ENCODE measurements at places on chromosomes 7 and 10.

DNA sequence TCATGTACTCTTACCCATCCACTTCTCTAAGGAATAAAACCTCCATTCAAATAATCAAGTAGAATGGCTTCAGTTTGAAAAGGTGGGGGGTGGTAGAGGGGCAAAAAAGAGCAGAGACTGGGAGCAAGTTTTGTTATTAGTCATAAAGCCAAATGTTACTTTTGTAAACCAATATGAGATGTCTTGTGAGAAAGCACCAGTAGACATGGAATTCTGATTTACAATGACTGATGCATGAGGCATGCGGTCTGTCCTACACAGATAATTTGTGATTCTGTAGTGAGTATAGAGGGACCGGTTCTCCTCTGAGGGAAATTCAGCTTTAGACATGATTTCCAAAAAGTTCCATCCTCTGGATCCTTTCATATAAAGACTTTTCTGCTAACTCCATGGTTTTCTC lies 12.9 kb upstream of the ABCA13 start:
- no peak for DNase-seq

DNA sequence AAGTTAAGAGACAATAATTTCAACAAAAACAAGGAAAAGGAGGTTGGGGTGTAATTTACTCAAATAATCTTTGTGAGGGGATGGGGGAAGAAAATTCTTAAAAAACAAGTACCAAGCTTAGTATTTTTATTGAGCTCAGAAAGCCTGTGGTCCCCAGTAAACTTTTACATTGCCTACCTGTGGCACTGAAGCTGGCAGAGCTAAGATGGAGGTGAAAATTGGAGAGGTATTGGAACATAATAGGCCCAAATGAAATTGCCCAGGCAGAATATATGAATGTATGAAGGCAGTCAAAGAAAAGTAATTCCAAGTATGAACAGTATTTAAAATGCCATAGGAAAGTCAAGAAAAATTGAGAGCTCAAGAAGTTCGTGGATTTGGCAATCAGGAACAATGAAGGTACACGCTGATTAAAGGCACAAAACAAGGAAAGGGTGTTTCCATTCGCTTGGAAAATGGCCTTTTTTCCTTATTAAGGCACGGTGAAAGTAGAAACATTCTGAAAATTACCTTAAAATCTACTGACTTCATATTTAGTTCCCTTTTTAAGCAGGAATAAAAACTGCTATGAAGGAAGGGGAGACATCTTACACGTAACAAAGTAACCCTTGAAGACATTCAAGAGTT lies 3.4 kb upstream of the KMT2E start:
- no peak for DNase-seq

GRCh38 chr7:2157473-2158279 lies 75.1 kb downstream of the MAD1L1 start:
- no peak for DNase-seq

DNA sequence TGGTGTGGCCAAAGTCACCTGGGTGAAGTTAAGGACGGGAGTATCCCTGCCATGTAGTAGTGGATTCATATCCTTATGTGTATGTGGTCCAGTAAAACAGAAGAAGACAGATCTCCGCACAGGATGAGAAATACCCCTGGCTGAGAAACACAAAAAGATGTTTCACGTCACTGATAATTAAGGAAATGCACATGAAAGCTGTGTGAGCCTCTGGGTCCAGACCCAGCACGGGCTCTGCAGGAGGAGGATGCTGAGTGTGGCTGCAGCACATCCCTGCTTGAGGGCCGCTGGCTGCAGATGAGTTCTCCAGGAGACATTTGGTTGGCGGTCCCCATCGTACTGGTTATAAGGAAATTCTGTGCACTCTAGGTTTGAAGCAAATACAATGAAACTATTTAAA lies 8.2 kb upstream of the SUN1 start:
- DNase-seq: no peak

- DNase-seq: no peak
Measured at GRCh38 chr7:23356726-23357125, 57.6 kb downstream of the MALSU1 start.

GRCh38 chr7:7565746-7566650 lies 686 bp upstream of the MIOS start:
- DNase-seq: no peak

GRCh38 chr10:61363006-61363405 lies 90.2 kb downstream of the TMEM26 start:
- DNase-seq: no peak

- no peak for DNase-seq
Measured at GRCh38 chr10:126250045-126250444, 138.2 kb downstream of the ADAM12 start.

Measured in osteocyte (in vitro differentiated cells).